ENCODE measurements at places on chromosomes 7 and 10.

DNA sequence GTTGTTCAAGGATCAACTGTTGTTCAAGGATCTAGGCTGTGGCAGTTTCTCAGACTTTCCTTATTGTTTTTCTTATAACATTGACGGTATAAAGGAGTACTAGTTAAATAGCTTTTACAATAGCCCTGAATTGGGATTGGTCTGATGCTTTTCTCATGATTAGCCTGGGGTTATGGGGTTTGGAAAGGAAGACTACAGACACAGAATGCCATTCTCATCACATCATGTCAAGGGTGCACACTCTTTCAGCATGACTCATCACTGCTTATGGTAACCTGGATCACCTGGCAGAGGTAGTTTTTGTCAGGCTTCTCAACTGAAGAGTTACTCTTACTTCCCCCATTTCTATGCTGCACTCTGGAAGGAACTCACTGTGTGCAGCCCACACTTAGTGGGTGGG lies 194.2 kb upstream of the NPSR1 start:
- no peak for DNase-seq
- H3K27me3 ChIP-seq: no peaks in the 10 kb centered on the region
- no peak overlapping the region for H3K4me3 ChIP-seq
- H3K27ac ChIP-seq: no peak overlapping the region
- no peaks in the 10 kb centered on the region for H3K4me1 ChIP-seq

DNA sequence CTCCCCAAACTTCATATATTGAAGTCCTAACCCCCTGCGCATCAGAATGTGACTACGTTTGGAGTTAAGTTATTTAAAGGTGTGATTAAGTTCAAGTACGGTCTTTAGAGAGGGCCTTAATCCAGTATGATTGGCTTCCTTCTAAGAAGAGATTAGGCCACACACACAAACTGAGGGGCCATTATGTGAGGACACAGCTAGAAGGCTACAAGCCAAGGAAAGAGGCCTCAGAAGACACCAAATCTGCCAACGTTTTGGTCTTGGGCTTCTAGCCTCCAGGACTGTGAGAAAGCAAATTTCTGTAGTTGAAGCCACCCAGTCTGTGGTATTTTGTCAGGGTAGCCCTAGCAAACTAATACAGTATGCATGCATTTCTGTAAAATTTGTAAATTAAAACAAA lies 41.7 kb downstream of the REEP3 start:
- no peak overlapping the region for H3K4me3 ChIP-seq
- no peak for DNase-seq
- H3K27ac ChIP-seq: no peak overlapping the region
- H3K36me3 ChIP-seq: no peaks in the 10 kb centered on the region

DNA sequence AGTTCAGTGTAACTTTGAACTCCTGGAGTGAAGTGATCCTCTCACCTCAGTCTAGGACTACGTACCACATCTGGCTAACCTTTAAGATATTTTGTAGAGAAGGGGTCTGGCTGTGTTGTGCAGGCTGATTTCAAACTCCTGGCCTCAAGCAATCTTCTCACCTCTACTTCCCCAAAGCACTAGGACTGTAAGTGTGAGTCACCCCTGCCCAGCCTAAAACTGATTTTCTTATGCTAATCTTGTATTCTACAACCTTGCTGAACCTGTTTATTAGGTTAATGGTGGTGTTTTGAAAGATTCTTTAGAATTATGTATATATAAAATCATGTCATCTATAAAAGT lies 58.0 kb downstream of the LCOR start:
- DNase-seq: no peak
- H3K27me3 ChIP-seq: no peaks in the 10 kb centered on the region
- H3K36me3 ChIP-seq: no peaks in the 10 kb centered on the region
- H3K4me3 ChIP-seq: no peak overlapping the region

DNA sequence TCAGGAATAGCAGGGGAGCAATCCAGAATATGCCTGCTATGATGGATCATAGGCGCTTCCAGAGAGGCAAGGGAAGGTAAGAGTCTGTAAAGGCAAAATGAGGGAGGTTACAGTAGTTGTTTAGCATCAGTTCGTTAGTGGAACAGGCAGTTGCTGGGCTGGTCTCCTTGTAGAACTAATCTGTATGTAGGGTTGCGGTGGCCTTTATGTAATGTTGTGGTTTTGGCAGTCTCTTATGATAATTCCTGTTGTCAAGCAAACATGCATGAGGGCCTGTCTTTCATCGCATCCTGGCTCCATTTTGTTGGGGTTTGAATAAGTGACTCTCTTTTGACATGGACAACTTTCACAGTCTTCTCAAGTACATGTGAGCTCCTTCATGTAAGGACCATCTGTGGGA lies 427.8 kb upstream of the LRGUK start:
- no peaks in the 10 kb centered on the region for H3K4me1 ChIP-seq
- H3K36me3 ChIP-seq: no peaks in the 10 kb centered on the region
- DNase-seq: no peak
- no peak overlapping the region for H3K27ac ChIP-seq

DNA sequence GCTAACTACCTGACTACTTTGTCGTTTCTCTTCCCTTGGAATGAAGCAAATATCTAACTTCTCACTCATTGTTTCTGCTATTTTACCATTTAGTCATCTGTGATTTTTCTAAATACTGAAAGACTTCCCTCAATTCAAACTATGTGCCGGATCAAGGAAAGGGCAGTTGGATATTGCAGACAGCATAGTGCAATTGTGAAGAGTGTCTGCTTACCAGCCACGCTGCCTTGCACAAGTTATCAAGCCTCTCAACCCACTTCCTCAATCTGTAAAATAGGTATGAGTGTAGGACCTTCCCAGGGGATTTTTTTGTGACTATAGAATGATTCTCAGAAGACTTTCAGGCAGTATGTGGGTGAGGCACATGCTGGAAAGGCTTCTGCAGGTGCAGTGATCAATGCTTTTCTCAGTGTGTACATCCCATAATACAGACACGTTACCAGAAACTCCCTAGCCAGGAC lies 54.3 kb downstream of the EGFR start:
- H3K4me1 ChIP-seq: peaks cover 5% of the 10 kb centered on the region
- no peak overlapping the region for H3K4me3 ChIP-seq
- no peaks in the 10 kb centered on the region for H3K36me3 ChIP-seq

DNA sequence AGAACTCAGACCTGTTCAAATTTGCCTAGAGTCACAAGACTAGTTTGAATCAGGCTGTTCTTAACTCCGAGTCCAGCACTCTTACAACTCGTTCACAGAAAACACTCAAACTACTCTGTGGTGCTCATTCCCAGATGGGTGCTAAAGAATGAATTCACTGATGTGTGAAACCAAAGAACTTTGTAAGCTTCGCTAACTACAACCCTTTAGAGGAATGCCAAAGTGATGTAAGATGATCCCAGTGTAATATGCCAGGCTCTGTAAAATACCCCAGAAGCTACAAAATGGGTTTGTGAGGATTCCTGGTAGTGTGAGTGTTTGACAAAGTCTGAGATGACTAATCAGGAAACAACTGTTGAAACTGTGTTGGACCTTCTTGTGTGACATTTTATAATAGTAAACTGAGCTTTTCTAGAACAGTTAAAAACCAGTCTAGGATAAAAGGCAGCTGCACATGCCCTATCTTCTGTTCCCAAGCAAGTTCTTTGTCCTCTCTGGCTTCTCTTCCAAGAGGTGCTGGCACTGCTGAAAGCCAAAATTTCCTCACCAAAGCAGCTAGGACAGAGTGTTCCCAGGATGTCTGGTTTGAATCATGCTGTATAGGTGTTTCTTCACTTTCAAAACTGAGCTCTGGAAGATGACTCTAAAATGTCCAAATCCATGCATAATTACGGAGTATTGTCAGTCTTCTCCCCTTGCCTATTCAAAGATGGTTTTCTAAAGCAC lies 527.6 kb downstream of the SORCS1 start:
- no peak overlapping the region for H3K4me3 ChIP-seq
- no peaks in the 10 kb centered on the region for H3K4me1 ChIP-seq
- no peak for DNase-seq

GRCh38 chr7:19575909-19576557 lies 132.8 kb downstream of the POLR1F start:
- no peak overlapping the region for H3K4me3 ChIP-seq
- no peaks in the 10 kb centered on the region for H3K4me1 ChIP-seq
- no peak for DNase-seq
- H3K27me3 ChIP-seq: no peaks in the 10 kb centered on the region
- H3K27ac ChIP-seq: no peak overlapping the region
- no peaks in the 10 kb centered on the region for H3K36me3 ChIP-seq

GRCh38 chr7:122402235-122402634 lies 97.7 kb upstream of the FEZF1 start:
- H3K4me3 ChIP-seq: no peak overlapping the region
- H3K27me3 ChIP-seq: no peaks in the 10 kb centered on the region
- DNase-seq: no peak
- H3K27ac ChIP-seq: no peak overlapping the region

GRCh38 chr7:1672851-1673486 lies 2.9 kb downstream of the ELFN1 start:
- no peaks in the 10 kb centered on the region for H3K4me1 ChIP-seq
- H3K36me3 ChIP-seq: no peaks in the 10 kb centered on the region
- no peak for DNase-seq

- H3K27ac ChIP-seq: peak overlapping the region; percentile 45
- H3K36me3 ChIP-seq: no peaks in the 10 kb centered on the region
- H3K4me1 ChIP-seq: peaks cover 62% of the 10 kb centered on the region
- H3K27me3 ChIP-seq: no peaks in the 10 kb centered on the region
Measured at GRCh38 chr7:50331564-50332208, 27.2 kb downstream of the IKZF1 start.

DNA sequence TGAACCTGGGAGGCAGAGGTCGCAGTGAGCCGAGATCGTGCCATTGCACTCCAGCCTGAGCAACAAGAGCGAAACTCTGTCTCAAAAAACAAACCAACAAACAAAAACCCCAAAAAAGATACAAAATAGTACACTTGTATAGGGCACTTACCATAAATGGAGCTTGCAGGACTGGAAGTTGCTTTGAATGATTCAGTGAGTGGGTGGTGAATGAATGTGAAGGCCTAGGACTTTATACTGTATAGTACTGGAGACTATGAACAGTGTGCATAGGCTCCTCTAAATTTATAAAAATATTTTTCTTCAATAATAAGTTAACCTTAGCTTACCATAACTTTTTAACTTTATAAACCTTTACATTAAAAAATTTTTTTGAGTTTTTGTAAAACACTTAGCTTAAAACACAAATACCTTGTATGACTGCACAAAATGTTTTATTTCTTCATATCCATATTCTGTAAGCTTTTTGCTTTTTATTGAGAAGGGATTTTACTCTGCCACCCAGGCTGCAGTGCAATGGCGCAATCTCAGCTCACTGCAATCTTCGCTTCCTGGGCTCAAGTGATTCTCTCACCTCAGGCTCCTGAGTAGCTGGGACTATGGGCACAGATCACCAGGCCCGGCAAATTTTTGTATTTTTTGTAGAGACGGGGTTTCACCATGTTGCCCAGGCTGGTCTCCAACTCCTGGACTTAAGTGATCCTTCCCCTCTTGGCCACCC lies 6.9 kb upstream of the H2AZ2 start:
- DNase-seq: no peak
- H3K4me3 ChIP-seq: no peak overlapping the region
- no peaks in the 10 kb centered on the region for H3K27me3 ChIP-seq
- H3K36me3 ChIP-seq: no peaks in the 10 kb centered on the region

DNA sequence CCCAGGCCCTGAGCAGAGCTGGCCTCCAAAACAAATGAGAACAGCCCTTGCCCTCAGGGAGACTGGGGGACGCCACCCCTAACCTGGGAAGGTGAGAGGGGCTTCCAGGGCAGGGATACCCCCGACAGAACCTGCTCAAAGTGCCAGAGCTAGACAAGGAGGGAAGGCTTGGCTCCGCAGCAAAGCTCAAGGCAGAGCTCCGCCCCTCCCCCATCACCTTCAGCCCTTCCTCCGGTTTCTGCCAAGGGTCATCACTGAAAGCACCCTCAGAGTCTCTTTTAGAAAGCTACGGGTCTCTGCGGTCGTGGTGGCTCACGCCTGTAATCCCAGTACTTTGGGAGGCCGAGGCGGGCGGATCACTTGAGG lies 73.4 kb upstream of the CUX1 start:
- peaks cover 62% of the 10 kb centered on the region for H3K4me1 ChIP-seq
- no peak for DNase-seq
- peak overlapping the region; percentile 68 for H3K4me3 ChIP-seq
- H3K36me3 ChIP-seq: no peaks in the 10 kb centered on the region

- peak overlapping the region; percentile 76 for H3K4me3 ChIP-seq
- no peak overlapping the region for H3K27ac ChIP-seq
- H3K27me3 ChIP-seq: peaks cover 23% of the 10 kb centered on the region
Measured at GRCh38 chr7:28408960-28409715, 3.2 kb upstream of the CREB5 start.

- no peaks in the 10 kb centered on the region for H3K36me3 ChIP-seq
- H3K27me3 ChIP-seq: no peaks in the 10 kb centered on the region
- no peak overlapping the region for H3K27ac ChIP-seq
- peaks cover 6% of the 10 kb centered on the region for H3K4me1 ChIP-seq
- peak; percentile 5 for DNase-seq
- H3K4me3 ChIP-seq: no peak overlapping the region
Measured at GRCh38 chr7:7764520-7765396, 46.4 kb upstream of the RPA3 start.

GRCh38 chr7:107355616-107356015 lies 114.2 kb upstream of the GPR22 start:
- no peak for DNase-seq
- H3K36me3 ChIP-seq: no peaks in the 10 kb centered on the region
- H3K4me1 ChIP-seq: no peaks in the 10 kb centered on the region
- H3K27me3 ChIP-seq: no peaks in the 10 kb centered on the region
- H3K27ac ChIP-seq: no peak overlapping the region

- H3K27me3 ChIP-seq: no peaks in the 10 kb centered on the region
- H3K27ac ChIP-seq: no peak overlapping the region
- DNase-seq: no peak
- H3K4me3 ChIP-seq: no peak overlapping the region
- peaks cover 65% of the 10 kb centered on the region for H3K4me1 ChIP-seq
Measured at GRCh38 chr7:112189691-112190090, 16.5 kb downstream of the DOCK4 start.

DNA sequence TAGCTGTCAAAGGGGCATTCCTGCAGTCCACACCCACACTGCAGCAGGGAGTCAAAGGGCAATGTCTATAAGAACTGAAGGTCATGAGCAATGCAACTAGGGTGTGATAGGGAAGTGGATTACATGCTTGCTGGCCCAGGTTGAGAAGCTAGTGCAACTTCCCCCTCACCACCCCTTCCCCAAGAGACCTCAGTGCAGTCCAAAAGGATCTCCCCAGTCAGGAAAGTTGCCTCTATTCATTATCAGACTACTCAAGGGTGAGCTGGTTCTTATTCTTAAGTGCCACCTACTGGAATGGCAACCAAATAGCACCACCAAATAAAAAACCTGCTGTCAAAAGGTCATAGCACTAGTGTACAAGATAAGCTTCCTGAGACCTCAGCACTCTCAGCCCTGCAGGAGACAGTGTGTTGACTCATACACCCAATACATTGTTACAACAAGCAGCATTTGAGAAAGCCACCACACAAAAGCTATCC lies 28.2 kb downstream of the MTERF1 start:
- H3K27me3 ChIP-seq: no peaks in the 10 kb centered on the region
- 0 out of 2 replicates have a peak, but pooled peaks cover 3% of the 10 kb centered on the region for H3K4me1 ChIP-seq
- no peak overlapping the region for H3K27ac ChIP-seq
- DNase-seq: peak; percentile 61
- no peaks in the 10 kb centered on the region for H3K36me3 ChIP-seq
- no peak overlapping the region for H3K4me3 ChIP-seq

All from MM.1S (cell line).